ENCODE measurements at places on chromosomes 2 and 18. TPM values are rescaled to one million over a fixed set of nuclear protein-coding genes. Genes with fewer than 3 reads are reported as not detected.

DNA sequence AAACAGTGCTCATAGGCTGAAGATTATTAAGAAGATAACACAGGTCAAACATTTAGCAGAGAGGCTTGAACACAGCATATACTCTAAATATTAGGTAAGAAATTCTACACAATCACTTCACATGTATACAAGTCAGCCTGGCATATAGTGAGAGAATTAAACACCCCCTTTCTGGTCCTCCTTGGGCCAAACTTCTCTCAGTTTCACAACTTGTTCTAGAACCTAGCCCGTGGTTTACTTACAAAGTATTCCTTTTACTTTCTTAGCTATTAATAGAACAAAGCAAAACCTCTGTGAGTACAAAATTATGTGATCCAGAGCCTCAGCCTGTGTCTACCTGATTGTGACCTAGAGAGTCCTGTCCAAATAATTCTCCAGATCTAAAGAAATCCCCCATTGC, 562.8 kb downstream of the TNS1 start:
- DNase-seq: no peak

DNA sequence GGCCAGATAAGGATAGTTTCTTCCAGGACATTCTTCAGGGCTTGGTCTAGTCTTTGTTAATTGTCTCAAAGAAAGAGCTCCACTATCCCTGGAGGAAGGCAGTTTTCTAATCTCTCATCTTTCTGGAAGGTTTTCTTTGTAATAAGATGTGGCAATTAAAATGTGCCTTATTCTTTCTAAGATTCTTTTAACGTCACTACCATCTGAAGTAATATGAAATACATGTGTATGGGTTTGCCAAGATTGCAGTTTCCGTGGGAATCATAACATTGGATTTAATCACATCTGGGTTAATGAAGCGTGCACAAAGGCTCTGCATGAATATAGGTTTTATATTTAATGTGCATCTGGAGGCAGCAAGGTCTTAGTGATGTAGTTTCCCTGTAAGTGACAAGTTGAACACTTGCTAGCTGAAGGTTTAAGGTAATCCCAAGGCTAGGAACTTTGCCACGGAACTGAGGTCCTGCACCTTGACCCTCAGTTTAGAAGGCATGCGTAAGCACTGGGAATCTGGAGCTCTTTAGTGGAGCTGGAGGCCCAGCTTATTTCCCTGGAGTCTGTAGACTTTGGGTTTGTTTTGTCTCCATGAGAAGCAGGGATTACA, 25.7 kb downstream of the DIS3L2 start:
- DNase-seq: no peak

DNA sequence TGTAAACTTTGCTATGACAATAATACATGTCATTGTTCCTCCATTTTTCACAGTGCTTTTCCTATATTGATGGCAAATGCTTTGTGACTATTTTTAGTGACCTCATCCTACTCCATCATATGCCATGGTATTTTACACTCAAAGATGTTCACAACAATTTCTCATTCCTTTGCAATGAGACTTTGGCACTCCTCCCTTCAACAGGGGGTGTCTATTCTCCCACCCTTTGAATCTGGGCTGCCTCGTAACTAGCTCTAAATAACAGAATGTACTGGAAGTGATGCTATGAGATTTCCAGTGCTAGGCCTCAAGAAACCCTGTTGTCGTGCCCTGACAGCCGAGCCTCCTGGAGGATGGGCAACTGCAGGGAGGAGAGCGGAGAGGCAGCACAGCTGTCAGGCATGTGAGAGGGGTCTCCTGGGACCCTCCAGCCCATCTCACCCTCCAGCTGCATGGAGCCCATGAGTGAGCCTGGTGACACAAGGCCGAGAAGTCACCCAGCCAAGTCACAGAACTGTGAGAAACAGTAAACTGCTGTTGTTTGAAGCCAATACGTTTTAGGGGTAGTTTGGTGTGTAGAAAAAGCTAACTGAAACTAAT, 103.1 kb upstream of the APCDD1 start:
- DNase-seq: no peak

- DNase-seq: no peak
Observed at GRCh38 chr2:173395567-173396351, 41.1 kb downstream of the CDCA7 start.

GRCh38 chr2:71880846-71881610, 266.6 kb downstream of the CYP26B1 start:
- DNase-seq: peak; percentile 19

PMAIP1 gene
- 66.5 TPM for total RNA-seq

PDE1A gene
- total RNA-seq: 4.4 TPM

Measured in transverse colon (tissue), 4 donors.